ENCODE measurements at places on chromosomes 1 and 21.
A peak's percentile ranks its signal among the peaks of the same experiment; 100 is the strongest.

DNA sequence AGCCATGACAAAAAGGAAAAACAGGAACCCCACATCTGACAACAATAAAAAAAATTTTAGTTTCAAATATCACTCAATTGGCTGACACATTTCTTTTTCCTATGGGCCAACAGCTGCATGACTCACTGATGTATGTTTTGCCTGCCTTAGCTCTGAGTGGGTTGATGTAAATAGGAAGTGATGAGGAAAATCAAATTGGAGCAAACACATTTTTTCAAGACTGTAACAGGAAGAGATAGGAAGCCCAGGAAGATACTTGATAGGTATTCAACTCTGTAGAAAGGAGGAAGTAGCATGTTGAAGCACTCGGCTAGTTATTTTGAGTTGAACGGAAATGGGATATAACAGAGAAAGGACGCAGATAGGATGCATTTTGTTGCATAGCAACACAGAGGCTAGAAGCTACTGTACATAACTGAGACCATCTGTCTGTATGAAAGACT lies 168.0 kb upstream of the NR5A2 start:
- no peak for DNase-seq

GRCh38 chr1:206709772-206710459 lies 25.2 kb downstream of the MAPKAPK2 start:
- no peak for DNase-seq

DNA sequence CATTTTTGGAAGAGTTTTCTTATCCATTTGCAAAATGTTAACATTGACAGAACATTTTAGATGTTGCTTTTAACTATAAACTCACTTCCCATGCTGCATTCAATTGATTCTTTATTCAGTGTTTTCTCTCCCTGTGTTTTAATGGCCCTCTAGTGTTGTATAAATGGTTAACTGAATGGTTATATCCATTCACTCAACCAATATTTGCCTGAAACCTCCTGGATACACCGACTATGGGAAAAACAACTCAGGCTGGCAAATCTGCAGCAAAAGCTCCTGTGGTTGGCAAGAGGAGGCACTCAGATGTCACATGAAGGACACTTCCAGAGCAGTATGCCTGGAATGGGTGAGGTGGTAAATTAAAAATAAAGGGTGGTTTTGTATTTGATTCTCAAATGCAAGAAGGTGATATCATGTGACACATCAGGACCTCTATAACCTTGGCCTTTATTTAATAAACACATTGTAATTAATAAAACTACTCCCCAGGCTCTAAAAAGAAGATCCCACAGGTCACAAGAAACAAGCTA lies 107.6 kb downstream of the BCAR3 start:
- DNase-seq = no peak

GRCh38 chr1:64962441-64962840 lies 3.9 kb downstream of the JAK1 start:
- no peak for DNase-seq

GRCh38 chr1:171909711-171910110 lies 68.4 kb downstream of the DNM3 start:
- DNase-seq = no peak

- no peak for DNase-seq
Observed at GRCh38 chr1:57799490-57800115, 375.7 kb upstream of the DAB1 start.

GRCh38 chr1:191074881-191075280 lies 597.2 kb upstream of the BRINP3 start:
- no peak for DNase-seq

- peak; percentile 66 for DNase-seq
Observed at GRCh38 chr21:42227909-42228708, 9.2 kb downstream of the ABCG1 start.

- no peak for DNase-seq
Observed at GRCh38 chr1:119587341-119587740, 60.7 kb downstream of the ZNF697 start.

GRCh38 chr1:59880735-59881134 lies 45.8 kb downstream of the CYP2J2 start:
- DNase-seq = no peak

DNA sequence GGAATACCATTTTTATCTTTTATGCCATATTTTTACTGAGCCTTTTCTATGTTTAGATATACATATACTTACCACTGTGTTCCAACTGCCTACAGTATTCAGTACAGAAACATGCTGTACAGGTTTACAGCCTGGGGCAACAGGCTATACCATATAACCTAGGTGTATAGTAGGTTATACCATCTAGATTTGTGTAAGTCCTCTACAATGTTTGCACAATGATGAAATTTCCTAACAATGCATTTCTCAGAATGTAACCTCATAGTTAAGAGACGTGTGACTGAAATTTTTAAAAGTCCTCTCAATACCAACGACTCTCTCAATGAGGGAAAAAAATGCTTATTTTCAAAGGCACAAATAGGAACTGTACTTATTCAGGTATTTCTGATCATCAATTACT lies 21.7 kb downstream of the INTS7 start:
- no peak for DNase-seq

DNA sequence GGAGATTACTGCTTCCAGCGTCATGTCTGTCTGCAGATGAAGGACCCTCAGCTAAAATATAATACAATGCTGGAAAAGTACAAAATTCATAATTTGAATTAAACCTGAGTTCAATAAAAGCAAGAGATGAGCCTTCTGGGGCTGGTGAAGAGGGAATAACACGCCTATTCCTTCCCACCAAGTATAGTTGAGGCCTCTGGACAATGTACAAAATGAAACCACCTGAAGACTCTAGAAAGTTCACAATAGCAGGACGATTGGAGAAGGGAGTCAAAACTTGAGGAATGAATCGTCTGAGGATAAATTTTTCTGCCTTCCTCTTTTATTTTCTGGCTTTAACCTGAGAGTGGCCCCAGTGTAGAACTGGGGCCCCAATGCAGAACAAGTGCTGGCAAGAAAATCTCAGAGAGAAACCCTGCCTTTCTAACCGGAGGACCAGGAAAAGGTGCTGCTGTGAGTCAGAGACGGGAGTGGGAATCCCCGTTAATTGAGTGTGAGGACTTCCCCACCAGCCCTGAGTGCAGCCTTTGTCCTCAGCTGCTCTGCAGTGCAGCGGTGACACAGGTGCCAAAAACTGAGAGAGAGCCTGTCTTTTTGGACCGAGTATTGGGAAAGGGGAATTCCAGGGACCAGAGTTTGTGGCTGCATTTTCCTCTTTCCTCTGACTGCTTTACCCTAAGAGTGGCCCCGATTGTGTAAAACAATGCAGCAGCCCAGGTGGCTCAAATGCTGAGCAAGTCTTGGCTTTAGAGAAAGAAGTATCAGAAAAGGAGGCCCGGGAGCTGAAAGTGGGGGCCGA lies 264.9 kb downstream of the DYRK1A start:
- DNase-seq = no peak

GRCh38 chr1:218298398-218298797 lies 13.3 kb downstream of the RRP15 start:
- no peak for DNase-seq

DNA sequence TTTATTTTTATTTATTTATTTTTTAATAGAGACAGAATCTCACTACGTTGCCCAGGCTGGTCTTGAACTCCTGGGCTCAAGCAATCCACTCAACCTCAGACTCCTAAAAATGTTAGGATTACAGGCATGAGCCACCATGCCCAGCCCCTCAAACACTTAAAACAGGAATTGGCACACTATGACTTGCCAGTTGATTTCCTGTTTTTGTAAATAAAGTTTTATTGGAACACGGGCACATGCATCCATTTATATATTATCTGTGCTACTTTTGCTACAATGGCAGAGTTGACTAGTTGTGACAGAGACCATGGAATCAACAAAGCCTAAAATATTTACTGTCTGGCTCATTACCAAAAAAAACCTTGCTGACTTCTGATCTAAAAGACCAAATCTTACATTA lies 16.0 kb upstream of the YRDC start:
- no peak for DNase-seq

- DNase-seq = no peak
Observed at GRCh38 chr1:215360758-215361157, 206.3 kb upstream of the KCTD3 start.

DNA sequence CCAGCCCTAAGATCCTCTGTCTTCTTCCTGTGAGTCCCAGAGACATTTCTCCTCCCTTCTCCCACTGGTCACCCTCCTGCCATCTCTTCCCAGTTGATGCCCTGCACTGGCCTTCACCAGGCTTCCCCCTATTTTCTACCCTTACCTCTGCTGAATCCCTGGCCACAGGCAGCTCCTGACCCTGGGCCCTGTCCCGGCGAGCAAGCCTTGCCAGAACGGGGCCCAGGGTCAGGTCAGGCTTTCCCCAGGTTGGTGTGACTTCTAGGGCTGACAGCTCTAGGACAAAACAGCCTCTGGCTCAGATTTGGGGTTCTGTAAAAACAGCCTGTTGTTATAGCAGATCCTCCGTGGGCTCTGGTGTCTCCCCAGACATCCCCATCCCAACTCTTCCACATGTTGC lies 52.7 kb upstream of the A3GALT2 start:
- DNase-seq = no peak

DNA sequence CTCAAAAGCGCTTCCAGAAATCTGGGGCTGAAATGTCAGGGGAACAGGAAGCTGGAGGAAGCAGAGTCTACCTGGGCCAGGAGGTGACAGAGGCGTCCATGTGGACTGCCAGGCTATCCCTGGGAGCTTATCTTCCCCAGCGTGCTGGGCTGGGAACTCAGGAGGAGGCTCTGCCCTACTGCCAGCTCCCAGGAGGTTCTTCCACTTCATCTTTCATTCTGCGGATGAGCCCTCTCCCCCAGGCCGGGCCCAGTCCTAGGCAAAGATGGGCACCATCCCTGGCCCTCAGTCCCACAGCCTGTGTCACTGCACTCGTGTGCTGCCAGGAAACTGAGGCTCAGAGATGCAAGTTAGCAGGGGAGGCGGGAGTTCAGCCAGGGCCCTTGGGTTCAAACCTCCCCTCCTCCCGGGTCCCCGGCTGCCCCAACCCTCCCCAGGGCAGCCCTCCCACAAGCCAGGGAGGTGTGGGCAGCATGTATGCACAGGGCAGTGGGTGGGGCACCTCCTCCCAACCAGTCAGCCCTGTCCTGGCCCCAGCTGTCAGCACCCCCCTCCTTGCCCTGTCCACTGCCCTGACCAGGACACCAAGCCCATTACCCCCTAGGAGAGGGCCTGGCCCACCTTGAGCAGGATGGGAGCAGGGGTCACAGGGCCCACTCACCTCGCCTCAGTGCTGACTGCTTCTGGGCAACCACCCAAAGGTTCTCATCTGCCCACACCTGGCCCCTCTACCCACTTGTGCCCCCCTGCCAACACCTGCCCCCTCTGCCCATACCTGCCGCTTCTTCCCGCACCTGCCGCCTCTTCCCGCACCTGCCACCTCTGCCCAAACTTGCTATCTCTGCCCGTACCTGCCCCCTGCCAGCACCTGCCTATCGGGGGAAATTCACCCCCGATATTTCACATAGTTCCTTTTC lies 226.0 kb downstream of the NPHP4 start:
- DNase-seq = no peak

DNA sequence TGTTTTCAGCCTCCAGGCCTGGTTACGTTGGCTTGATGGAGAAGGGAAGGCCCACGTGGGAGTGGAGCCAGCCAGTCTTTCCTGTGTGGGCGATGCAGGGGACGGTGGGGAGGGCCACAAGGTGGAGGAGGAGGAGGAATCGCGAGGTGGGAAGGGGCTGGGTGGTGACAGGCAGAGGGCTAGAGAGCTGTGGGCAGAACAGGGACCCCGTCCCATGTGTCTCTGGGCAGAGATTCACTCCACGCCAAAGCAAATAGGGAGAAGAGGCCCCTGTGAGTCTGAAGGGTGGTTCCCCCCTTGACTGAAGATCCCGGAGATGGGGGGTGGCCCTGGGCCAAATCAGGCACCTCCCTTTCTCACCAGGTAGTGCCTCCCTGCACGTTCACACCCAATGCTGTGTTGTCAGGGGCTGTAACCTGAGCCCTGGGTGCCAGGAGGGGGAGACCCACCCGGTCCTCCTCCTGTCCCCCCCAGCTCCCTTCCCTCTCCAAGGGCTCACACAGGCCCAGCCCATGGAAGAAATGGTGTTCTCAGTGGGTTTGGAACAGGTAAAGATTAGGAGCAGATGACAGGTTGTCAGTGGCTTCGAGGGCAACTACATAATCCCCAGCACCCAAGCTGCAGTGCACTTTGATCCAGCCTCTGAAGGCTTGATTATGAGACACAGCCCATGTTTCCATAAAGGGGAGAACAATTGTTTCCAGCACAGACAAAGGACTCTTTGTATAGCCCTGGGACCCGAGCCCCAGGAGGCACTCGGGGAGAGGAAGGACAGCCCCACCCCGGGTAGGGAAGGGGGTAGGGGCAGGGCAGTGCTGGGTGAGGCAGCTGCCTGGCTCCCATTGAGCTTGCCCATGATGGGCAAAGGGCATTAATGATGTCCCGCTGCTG lies 37.7 kb upstream of the GPR37L1 start:
- DNase-seq = no peak

- no peak for DNase-seq
Observed at GRCh38 chr1:211910113-211910884, 79.7 kb upstream of the LPGAT1 start.

GRCh38 chr1:229691362-229691761 lies 65.3 kb downstream of the URB2 start:
- DNase-seq = no peak

- DNase-seq = no peak
Observed at GRCh38 chr1:206909883-206910318, 11.8 kb downstream of the FCMR start.

GRCh38 chr1:44437107-44437716 lies 32.2 kb downstream of the RNF220 start:
- no peak for DNase-seq

GRCh38 chr1:22636353-22636752 lies at the start of gene C1QA:
TSS of gene C1QA (plus strand) at chr1:22636628. CDS start at chr1:22637617, 989 bp downstream.
- no peak for DNase-seq

DNA sequence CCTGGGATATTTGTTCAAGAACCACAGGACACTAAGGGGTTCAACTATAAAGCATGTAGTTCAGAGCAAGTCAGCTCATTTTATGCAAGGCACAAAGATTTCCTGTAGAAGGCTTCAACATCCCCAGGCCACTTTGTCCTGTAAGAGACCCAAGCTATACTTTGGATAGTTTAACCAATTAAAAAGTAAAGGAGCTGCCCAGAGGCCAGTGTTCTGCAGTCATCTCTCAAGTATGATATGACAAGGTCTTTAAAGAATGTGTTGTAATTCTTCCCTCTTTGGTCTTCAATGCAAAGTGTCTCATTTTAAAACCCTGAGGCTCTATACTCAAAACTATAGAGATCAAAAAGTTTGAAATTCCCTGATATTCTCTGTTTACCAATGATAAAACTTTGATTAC lies 34.1 kb downstream of the KRTAP20-3 start:
- DNase-seq = no peak

All from activated CD4-positive, CD25-positive, alpha-beta regulatory T cell (primary cell).